ENCODE measurements at places on chromosomes 1 and 21.

- no peak for DNase-seq
Observed at GRCh38 chr21:32496568-32496967, 84.1 kb downstream of the EVA1C start.

GRCh38 chr1:11414926-11415538 is 63.9 kb upstream of the DISP3 start:
- no peak for DNase-seq

- DNase-seq: no peak
Observed at GRCh38 chr1:214404571-214405213, 123.7 kb downstream of the SMYD2 start.

DNA sequence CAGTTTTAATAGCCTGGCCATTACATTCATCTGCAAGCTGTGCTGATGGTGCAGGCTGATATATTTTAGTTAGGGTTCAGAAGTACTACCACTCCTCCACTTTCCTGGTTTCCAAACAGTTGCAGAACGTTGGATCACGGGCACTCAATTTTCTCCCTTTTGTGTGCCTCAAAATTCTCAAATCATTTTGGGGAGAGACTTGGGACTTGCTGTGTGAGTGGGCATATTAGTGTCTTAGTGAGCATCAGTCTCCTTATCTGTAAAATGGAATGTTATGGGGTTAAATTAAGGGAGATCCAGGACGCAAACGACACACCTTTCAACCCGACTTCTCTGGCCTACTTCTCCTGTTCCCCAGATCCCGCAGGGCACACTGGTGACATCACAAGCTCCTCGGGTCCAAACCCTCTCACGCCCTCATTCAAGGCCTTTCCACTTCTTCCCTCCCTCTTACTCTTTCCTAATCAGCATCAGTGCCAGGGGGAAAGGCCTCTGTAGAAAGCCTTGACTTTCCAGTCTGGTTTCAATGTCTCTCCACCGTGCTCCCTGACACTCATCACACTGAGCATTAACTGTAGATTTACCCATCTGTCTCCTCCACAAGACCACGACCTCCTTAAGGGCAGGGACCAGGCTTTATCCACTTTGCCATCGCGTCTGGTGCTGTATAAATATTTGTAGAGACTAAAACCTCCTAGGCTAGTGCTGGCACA is 1.2 kb downstream of the PIGP start:
- peak; percentile 4 for DNase-seq

DNA sequence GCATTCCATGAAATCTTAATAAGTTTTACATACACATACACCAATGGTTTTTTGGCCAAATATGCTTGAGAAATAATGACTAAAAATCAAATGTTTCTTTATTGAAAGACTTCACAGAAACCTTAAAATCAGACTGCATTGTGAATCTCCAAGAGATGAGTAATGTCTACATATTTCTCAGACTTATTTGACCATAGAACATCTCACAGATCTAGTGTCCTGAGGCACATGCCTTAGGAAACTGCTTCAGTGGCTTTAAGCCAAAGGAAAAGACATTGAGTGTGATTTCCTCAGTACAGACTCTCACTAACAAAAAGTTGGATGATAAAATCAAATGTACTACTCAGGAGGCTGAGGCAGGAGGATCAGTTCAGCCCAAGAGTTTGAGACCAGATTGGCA is 6.2 kb upstream of the C1orf105 start:
- DNase-seq: no peak

GRCh38 chr1:77288275-77288674 is 6.5 kb downstream of the AK5 start:
- no peak for DNase-seq
